Progenitor cell of endocrine pancreas (in vitro differentiated cells): ENCODE measurements at places on chromosomes 2 and 18.

DNA sequence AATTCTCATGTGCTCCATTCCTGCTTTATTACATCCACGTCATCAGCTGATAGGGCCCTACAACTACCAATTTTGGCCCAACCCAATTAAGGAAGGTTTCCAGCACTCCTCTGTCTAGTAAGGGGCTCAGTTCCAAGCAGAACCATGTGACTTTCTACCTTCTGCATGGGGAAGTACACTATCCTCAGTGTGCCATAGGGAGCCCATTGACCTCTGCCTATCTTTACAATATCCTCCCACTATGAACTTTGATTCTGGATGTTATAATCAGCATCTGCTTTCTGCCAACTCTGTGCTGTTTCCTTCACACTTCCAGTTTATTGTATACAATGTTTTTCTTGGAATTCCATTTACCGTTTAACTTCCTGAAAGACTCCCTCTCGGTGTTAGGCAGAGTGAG lies 53.9 kb upstream of the GCFC2 start:
- no peak overlapping the region for H3K4me3 ChIP-seq
- peak overlapping the region; percentile 71 for H3K27ac ChIP-seq
- H3K27me3 ChIP-seq = peaks cover 3% of the 10 kb centered on the region
- H3K36me3 ChIP-seq = no peaks in the 10 kb centered on the region

- DNase-seq = no peak
- H3K27ac ChIP-seq = no peak overlapping the region
- H3K36me3 ChIP-seq = no peaks in the 10 kb centered on the region
- H3K4me3 ChIP-seq = no peak overlapping the region
Measured at GRCh38 chr2:230985519-230986231, 10.2 kb upstream of the SPATA3 start.

DNA sequence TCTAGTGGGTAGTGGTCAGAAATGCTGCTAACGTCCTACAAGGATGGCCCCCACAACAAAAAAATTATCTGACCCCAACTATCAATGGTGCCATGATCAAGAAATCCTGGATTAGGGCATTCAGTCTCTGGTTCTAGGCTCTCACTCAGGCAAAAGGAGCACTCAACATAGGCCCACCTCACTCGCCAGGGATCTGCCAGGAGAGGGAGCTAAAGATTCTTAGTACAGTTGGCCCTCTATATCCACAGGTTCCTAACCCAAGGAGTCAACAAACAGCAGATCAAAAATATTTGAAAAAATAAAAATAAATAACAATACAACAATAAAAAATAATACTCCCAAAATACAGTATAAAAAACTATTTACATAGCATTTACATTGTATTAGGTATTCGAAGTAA lies 10.0 kb downstream of the SLC4A5 start:
- H3K27ac ChIP-seq = no peak overlapping the region
- no peaks in the 10 kb centered on the region for H3K36me3 ChIP-seq
- no peaks in the 10 kb centered on the region for H3K27me3 ChIP-seq
- DNase-seq = no peak

GRCh38 chr2:36453652-36454051 lies 98.1 kb downstream of the CRIM1 start:
- H3K4me1 ChIP-seq = peaks cover 21% of the 10 kb centered on the region
- H3K27ac ChIP-seq = no peak overlapping the region
- no peak overlapping the region for H3K4me3 ChIP-seq

DNA sequence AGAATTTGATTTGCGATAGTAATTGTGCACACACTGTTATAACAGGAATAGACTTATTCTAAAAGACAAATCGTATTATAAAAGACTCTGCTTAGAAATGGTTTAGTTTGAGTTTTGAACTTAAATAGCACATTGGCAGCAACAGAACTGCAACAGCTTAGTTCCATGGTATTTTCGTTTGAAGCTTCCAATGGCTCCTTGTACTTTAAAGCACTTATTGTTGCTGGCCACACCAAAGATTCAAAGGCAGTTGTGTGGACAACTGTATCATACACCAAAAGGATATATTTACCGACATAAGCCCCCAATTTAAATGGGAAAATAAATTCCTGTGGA lies 627 bp downstream of the WIPF1 start:
- no peak overlapping the region for H3K4me3 ChIP-seq
- peaks cover 2% of the 10 kb centered on the region for H3K36me3 ChIP-seq
- H3K27ac ChIP-seq = no peak overlapping the region
- no peaks in the 10 kb centered on the region for H3K27me3 ChIP-seq
- no peak for DNase-seq

DNA sequence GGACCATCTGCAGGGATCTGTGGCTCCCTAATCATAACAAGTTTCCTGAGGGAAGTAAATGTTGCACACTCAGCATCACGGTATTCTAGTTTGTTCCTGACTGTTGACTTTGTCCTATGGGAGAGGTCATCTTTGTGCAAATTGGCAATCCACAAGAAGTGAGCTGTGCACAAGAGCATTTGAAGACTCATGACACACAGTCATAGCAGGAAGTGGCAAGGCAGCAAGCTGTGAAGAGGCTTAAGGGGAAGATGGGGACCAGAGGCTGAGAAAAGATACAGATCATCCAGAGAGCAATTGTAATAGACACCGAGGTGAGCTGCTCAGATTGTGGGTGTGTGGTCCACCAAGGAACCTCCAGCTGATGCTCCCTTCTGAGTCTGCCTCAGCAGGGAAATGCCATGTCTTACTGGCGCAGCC lies 2.7 kb downstream of the TNP1 start:
- no peak for DNase-seq
- H3K4me1 ChIP-seq = peaks cover 3% of the 10 kb centered on the region
- no peak overlapping the region for H3K27ac ChIP-seq

DNA sequence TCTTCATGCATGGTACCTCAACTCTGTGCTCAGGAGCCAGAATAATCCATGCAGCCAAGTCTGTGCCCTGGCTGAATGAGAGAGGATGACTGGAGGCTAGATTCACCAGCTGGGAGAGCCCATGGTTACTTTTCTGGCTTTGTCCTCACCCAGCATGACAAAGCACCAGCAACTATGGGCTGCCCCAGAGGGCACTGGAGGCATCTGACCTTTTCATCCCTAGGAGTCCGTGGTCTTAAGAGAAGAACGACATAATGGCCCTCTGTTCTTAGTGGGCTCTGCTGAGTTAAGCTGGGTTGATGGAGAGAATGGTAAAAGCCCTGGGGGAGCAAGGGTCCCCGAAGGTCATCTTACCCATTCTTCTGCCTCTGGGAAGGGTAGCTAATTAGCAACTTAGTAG lies 54.6 kb upstream of the TNP1 start:
- no peak overlapping the region for H3K4me3 ChIP-seq
- H3K27me3 ChIP-seq = peaks cover 6% of the 10 kb centered on the region
- H3K27ac ChIP-seq = no peak overlapping the region
- DNase-seq = no peak
- H3K4me1 ChIP-seq = no peaks in the 10 kb centered on the region
- no peaks in the 10 kb centered on the region for H3K36me3 ChIP-seq
